CD4-positive, alpha-beta T cell (primary cell): ENCODE measurements at places on chromosomes 3 and 15.

DNA sequence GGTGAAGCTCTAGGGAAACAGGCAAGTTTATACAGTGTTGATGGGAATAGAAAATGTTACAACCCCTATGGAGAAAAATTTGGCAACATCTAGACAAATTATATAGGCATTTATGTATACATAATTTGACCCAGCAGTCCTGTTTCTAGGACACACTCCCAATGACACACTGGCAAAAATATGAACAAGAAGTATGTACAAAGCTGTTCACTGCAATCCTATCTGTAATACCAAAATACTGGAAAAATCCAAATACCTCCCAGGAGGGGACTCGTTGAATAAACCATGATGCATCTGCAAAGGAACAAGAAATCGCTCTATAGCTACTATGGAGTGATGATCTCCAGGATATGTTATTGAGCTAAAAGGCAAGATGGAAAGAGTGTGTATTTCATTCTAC lies 8.5 kb downstream of the BFSP2 start:
- DNase-seq: no peak

DNA sequence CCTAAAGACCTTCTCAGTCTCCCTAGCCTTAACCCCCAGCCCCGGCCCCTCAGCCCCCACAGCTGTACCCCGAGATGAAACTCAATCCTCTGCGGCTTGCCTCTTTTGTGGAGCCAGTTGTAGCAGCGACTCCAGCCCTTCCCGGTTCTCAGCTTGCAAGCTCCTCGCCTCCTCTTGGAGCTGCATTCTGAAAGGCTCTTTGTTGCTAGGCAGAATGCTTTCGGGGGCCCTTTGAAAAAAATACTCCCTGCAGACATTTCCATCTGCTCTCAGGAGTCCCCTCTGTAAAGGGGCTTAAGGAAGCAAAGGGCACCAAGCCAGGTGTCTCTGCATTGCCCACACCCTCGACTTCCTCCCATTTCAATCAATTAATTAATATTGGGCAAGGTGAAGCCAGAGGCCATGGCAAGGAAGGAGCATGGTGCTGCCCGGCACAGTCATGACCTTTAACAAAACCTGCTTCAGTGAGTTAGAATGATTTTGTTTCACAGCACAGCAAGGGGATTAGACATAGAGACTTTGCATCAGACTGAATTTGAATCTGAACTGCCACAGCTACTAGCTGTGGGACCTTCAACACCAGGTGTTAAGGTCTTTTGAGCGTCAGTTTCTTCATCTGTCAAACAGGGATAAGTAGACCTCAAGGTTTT lies 65.5 kb downstream of the SRGAP3 start:
- no peak for DNase-seq

- no peak for DNase-seq
Measured at GRCh38 chr15:35603856-35604255, 57.9 kb upstream of the DPH6 start.

DNA sequence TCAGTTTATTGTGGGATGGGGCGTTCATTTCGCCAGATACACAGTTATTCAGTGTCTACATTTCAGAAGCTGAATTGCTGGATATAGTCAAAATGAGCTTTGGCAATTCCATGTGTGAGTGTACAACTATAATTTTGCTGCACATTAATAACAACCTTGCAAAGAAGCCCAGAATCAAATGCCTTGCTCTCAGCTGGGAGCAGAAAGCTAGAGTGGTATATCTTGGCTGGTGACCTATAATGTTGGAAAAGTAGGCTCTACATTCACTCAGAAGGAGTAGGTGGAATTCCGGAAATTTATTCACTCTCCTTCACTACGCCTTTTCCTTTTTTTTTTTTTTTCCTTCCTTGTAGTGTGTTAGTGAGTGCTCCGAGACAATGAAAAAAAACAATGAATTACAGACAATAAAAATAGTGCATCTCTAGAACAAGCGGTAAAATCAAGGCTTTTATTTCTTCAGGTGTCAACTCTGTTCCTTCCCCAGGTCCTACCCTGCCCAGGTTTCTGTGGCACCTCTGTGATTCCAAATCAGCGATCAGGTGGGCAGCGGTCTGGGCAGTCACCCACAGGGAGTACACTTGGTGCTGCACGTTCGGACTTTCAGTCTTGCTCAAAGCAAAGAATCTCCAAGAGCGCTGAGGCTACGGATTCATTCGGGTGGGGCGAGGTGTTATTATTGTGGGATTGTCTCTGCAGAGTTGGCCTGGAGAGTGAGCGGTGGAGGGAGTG lies 910 bp upstream of the ARPP21 start:
- DNase-seq: no peak

GRCh38 chr15:72818632-72819031 lies 35.1 kb upstream of the ADPGK start:
- DNase-seq: no peak

GRCh38 chr15:101031213-101031612 lies 112.1 kb downstream of the LRRK1 start:
- no peak for DNase-seq

DNA sequence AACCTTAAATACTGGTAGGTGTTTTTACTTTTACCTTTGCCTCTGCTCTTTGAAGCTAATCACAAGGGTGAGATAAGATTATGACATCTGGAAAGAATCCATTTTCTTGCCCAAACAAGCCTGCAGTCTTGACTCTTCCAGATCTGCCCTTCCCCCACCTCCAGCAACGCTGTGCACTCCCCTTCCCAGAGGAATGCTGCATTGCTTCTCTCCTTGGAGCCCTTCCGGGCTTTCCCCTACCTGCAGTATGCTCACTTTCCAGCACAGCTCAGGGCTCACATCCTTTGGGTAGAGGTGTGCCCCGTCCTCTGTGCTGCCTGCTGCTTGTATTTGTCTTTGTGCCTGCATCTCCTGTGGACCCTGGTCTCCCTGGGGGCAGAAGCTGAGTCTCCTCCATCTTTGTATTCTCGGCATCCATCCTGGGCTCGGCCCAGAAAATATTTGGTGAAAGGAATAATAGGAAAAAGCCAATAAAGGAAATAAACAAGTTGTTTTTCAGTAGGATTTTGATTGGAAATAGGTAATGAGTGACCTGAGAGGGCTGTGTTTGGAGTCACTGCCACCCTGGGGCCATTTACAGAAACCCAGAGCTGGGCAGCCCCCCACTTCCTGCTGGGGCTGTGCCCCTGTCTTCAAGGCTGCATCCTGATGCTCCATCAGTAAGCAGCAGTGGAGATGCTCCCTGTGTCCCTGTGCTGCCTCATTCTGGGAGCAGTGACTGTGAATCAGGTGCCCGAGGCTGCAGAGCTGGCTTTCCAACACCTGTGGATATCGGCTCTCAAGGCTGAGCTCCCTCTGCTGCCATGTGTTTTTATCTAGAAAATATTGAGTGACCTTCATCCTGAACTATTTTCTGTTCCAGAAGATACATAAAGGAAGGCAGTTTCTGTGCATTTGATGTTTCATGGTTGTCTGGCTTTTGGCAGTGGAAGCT lies 117.5 kb downstream of the EEFSEC start:
- no peak for DNase-seq

GRCh38 chr3:44914936-44915335 lies 40.5 kb downstream of the TGM4 start:
- no peak for DNase-seq

GRCh38 chr3:185759512-185759911 lies 65.3 kb downstream of the IGF2BP2 start:
- DNase-seq: no peak

DNA sequence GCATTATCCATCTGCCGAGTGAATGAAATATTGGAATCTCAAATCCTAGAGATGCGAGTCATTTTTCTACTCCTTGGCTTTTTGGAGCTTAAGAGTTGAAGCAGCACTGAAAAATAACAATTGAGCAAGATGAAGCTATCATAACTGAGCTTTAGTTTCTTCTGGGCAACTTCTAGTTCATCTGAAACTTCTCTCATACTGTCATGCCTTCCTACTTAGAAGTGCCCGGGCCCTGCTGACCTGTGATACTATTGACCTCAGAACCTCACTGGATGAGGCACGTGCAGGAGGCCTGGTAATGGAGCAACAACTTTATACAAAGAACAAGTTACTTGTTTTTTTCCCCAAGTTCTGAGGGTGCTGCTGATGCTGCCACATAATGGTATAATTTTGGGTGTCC lies 48.5 kb upstream of the P3H2 start:
- DNase-seq: no peak
